ENCODE measurements at places on chromosomes 12 and 14.

- no peak for DNase-seq
These were observed 66.6 kb upstream of the SCN8A start for GRCh38 chr12:51524386-51524901.

- DNase-seq = no peak
These were observed 25.8 kb downstream of the BAZ2A start for GRCh38 chr12:56604355-56604754.

GRCh38 chr14:90632451-90632850, 183.8 kb downstream of the TTC7B start:
- no peak for DNase-seq

DNA sequence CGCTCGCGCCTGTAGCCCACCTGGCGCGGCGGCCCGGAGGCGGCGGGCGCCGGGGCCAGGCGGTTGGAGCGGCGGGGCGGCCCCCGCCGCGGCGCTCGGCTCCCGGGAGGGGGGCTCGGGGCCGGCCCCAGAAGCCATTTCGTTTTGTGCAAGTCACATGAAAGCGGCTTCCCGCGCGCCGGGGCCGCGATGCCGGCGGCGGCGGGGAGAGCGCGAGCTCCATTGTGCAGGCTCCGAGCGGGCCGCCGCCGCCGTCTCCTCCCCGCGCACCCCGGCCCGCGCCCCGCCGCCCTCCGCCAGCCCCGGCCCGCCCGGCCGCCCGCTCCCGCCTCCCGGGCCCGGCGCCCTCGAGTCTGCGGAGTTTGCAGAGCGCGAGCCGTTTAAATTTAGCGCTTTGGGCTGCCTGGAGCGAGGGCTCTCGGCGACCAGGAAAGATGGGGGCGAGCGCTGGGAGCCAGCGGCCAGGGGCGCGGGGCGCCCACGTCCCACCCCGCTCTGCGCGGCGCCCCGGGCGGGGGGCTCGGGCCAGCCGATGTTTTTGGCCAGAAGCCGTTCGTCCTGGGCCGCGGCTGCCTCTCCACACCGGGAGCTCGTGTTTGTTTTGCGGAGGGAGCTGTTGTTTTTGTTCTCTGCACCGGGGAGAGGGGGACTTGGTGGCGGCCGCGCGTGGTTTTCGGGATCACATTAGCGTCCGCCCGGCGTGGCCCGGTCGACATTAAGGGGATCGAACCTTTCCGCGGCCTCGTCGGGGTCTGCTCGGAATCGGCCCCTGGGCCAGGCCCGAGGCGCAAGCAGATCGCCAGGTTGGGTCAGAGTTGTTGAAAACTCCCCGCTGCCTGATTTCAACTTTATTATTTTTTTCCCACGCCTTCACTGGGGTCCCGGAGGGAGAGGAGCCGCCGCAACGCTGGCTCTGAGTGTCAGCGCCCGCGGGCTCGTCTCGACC, 982 bp downstream of the BCL7A start:
- DNase-seq = peak; percentile 41

DNA sequence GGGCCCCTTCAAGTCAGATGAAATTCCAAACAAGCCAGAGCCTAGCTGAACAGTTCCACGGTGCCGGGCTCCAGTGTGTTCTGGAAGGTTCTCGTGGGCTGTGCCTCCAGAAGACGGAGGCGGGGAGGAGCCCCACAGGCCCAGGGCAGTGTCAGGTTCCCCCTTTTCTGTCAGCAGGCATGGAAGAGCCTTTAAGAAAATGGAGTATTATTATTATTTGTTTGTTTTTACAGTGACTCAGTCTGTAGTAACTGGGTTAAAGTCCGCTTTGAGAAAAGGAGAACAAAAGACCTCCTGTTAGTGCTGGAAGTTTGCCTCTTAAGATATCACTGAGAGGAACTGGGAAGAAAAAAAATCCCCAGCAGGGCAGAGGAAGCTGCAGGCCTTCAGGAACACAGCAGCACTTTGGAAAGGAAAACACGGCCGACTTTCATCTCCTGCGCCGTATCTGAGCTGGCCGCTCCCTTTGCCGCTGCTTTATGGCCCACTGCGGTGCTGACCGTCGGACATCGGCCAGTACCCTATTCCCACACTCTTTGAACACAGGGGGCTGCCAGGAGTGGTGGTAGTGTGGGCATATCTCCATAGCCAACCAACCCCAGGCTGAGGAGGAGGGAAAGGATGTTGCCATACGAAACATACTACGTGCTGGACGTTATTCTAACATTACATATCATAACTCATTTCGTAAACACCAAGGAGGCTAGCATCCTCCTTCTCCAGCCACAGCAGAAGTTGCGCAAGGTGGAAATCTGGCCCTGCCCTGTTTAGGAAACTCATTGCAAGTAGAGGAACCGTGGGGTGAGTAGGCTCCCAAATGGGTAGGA, 194.0 kb downstream of the ZFP36L1 start:
- DNase-seq = peak; percentile 94

GRCh38 chr12:28955931-28956330, 193.1 kb upstream of the FAR2 start:
- DNase-seq = peak; percentile 1

DNA sequence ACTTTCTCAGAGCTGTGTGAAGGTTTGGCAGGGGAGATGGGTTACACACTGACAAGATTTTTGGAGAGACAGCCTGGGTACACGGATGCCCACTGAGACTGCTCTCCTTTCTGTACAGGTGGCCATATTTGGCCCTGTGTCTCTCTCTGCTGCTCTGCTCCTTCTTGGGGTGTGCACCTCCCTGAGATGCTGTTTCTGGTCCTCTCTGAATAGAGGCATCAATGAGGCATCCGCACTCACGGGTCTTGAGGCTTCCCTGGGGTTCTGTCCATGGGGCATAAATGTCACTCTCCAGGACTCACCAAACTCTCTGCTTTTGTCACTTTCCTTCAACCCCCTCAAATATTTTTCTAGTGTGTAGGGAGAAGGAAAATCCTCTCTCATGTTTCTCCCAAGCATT, 77.5 kb downstream of the TTC8 start:
- no peak for DNase-seq

DNA sequence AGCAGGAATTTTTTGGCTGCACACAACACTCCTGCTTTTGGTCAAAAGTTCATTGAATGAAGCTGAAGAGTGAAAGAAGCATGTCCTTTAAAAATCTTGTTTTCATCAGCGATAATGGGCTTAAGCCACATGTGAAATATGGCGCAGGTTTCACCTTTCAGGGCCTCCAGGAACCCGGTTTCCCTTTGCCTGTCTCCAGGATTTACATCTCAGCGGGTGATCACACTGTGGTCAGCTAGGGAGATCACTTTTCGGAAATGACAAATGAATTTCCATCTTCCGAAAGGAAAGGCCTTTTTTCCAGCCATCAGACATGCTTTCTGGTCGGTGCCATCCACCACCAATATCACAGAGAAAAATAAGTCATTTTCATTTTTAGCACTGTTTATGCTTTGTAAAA, 727.1 kb upstream of the TBX3 start:
- DNase-seq = no peak

DNA sequence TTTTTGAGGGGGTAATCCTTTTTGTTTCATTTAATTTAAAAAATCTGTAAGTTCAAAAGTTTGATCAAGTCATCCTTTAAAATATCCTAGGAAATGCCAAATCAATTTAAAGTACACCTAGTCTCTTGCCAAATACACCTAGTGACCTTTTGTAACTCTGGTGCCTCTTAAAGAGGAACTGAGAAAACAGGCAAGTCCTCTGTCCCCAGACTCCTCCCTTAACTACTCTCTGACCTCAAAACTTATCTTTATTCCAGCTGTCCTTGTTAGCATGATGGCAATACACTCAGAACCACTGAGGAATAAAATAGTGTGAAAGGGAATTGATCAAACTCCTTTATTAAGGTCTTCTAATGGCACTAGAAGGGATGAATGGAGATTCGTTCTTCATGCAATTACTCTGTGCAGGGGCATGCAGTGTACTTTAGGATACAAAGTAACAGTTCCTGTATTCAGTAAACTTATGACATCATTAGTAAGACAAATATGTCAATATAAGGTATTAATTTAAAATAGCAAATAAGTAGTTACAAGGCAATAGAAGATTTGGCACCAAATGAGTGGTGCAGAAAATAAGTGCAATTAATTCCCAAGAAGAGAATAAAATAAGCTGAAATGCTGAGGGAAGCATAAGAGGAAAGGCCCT, 3.3 kb downstream of the FAR2 start:
- DNase-seq = no peak

- DNase-seq = no peak
These were observed 243.5 kb upstream of the DAAM1 start for GRCh38 chr14:58944968-58945356.

GRCh38 chr14:95483309-95484165, 32.9 kb downstream of the SYNE3 start:
- DNase-seq = peak; percentile 87

DNA sequence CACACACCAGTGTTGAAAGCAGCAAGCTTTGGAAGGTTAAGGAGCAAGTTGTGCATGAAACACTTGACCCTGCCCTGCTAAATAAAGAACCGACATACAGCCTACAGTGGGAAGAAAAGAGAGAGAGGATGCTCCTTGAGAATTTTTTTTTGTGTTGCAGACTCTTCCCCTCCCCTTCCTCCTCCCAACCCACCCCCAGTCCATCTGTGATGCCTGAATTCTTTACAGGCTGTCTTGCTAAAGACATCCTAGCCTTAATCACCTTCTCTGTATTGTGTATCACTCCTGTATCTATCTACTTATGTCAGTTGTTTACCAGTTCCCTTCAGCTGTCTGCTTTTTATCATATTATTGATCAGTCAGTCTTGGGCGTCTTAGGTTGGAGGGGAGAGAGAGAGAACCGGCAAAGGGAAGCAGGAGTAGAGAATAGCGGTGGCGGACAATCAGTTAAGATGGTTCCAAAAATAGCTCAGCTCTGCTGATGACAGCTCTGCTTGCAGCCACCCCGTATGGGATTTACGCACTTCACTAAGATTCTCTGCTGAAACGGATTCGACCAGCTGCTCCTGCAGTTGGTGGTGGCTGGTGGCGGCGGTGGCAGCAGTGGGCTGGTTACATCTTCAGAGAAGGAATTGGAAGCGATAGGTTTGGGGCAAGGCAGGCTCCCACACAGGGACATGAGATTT, 664.7 kb downstream of the NRXN3 start:
- no peak for DNase-seq

DNA sequence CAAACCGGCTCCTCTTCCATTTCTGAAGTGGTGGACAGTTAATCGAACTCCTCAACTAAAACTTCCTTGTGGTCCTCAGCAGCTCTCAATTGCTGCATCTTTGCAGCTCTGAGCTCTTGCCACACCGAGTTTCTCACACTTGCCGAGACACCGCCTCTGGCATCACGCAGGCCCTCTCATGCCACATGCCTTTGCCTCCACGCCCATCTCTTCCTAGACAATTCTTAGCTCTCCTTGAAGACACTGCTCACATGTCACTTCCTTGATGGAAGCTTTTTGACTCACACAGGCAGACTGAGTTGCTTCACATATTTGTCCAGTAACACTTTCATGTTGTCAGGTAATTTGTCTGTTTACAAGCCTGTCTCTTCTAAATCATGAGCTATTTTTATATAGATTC, 29.2 kb downstream of the KCNA1 start:
- no peak for DNase-seq

DNA sequence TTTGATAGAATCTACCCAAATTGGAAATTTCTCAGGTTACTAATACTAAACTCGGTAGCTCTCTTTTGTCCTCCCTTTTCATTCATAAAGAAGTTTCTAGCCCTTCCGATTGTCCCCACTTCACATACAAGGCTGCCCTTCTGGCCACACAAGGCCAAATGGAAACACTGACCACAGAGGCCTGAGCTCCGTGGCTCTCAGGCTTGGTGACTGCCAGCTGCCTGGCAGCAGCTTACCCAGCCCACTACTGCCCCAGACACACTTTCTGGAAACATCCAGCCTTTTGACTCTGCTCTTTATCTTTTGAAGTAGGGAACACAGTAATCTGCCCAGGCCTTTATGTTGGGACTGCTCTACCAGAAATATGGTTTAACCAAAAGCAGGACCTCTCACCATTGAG, 167.2 kb downstream of the GCH1 start:
- DNase-seq = no peak

GRCh38 chr12:54870617-54871016, 16.3 kb downstream of the MUCL1 start:
- no peak for DNase-seq

DNA sequence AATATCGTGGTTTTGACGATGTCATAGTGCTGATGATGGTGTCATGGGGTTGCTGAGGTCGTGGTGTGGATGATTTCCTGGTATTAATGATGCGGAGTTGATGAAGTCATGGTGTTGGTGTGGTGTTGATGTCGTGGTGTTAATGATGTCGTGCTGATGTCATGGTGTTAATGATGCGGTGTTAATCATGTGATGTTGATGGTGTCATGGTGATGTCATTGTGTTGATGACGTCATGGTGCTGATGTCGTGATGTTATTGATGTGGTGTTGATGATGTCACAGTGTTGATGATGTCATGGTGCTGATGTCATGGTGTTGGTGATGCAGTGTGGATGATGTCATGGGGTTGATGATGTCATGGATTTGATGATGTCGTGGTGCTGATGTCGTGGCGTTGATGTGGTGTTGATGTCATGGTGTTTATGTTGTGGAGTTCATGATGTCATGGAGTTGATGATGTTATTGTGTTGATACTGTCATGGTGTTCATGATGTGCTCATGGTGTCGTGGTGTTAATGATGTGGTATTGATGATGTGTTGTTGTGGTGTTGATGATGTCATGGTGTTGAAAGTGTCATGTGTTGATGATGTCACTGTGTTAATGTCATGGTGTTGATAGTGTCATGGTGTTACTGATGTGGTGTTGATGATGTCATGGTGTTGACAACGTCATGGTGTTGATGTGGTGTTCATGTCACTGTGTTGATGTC, 48.5 kb upstream of the RIMBP2 start:
- DNase-seq = peak; percentile 47

DNA sequence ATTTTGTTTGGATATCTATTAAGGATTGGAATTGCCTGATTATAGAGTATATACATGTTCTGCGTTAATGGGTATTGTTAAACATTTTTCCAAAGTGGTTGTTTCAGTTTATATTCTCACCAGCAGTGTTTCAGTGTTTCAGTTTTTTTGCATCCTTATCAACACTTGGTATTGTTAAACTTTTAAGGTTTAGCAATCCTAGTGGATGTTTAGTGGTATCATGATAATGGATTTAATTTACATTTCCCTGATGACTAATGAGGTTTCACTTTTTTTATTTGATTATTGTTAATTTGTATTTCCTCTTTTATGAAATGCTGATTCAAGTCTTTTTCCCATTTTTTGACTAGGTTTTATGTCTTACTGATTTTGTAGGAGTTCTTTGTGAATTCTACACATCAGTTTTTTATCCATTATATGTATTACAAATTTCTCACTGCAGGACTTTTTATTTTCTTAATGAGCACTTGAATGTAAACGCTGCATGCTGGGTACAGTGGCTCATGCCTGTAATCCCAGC, 23.7 kb downstream of the YLPM1 start:
- no peak for DNase-seq

- no peak for DNase-seq
These were observed 413.1 kb downstream of the ZFP36L1 start for GRCh38 chr14:68379510-68380328.
